Midbrain (tissue), 1 donor: ENCODE measurements at places on chromosomes 2 and 18.
A peak's percentile ranks its signal among the peaks of the same experiment; 100 is the strongest.

DNA sequence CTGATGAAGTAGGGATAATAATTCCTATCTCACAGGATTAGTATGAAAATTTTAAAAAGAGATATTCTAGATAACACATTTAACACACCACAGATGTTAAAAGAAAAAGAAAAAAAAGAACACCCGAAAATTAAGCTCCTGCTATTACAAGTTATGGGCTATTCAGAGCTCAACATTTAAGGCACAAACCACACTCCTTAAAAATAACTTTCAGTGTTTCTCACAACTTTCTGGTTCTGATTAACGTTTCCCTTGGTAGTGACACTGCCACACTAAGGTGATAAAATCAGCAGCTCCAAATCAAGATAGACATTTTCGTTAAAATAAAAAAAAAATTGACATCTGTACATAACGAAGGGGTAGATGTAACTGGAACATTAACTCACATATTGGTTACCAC, 26.9 kb downstream of the ACVR1C start:
- no peak for DNase-seq

- DNase-seq: no peak
Measured at GRCh38 chr2:133802409-133803039, 234.3 kb upstream of the NCKAP5 start.

DNA sequence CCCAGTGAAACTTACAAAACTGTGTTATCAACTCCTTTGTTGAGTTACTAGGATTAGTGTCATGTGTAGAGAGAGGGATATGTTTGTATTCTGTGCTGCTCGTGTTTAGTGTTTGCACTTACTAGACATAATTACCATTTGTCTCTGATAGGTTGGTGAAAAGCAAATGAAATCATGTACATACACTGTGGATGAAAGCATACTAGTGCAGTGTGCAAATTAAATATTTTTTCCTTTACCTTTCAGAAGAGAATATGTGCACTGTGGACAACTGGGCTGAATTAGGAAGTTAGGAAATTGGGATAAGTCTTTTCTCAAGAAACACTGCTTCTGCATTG, 1.2 kb downstream of the KIAA1328 start:
- DNase-seq: no peak

- DNase-seq: no peak
Measured at GRCh38 chr2:85085563-85085962, 47.6 kb upstream of the TCF7L1 start.

DNA sequence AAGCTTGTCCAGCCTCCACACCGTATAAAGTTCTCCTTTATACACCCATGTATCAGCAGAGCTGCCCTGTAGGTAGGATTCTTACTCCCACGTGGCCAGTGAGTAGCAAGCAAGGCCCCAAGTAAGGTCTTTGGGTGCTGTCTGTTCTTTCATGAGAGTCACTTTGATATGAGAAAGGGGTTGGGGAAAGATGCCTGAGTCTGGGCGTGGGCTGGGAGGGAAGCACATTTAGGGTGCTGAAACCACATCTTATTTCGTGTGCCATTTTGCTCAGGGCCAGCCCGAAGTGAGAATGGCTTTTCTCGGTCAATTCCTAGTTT, 436 bp upstream of the ITPRIPL1 start:
- DNase-seq: no peak

- DNase-seq: peak; percentile 77
Measured at GRCh38 chr2:20447437-20448245, 767 bp downstream of the RHOB start.

GRCh38 chr18:56899660-56900059, 247.2 kb upstream of the BOD1L2 start:
- no peak for DNase-seq

DNA sequence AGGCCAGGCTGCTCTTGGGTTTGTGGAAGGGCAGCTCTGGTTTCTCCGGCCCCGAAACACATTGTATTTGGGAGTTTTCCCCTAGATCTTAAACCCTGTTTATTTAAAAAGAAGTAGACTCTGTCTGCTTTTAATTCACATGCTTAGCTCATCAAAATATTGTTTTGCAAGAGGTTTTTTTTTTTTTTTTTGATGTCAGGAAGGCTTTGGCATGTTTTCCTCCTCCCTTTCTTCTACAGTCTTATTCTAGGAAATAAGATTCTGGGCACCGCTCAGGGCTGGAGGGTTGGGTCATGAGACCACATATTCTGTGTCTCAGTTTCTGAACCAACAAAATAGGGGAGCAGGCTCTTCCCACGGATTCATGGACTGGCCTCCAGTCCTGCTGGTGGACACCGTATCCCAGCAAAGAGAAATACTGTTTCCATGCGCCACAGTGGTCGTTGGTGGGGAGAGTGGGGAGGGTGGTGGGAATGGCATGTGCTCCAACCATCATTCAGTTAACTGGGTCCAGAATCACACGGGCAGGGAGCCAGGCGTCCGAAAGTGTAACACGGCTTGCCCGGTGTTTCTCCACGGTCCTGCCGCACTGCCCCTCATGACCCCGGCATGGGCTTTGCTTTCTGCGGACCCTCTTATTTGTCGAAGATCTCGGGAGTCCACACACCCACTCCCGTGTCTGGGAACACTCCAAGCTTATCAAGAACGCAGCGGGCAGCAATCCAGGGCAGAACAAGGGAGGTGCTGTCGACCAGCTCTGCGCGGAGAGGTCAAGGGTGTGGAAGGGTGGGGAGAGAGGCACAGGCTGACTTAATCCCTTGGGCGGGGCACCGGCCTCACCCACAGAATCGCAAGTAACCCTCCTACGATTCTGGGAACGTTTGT, 176.7 kb downstream of the GLI2 start:
- peak; percentile 36 for DNase-seq

GRCh38 chr2:10267551-10268465, 34.9 kb upstream of the HPCAL1 start:
- no peak for DNase-seq

- peak; percentile 81 for DNase-seq
Measured at GRCh38 chr2:102848366-102848839, 86.6 kb downstream of the TMEM182 start.

DNA sequence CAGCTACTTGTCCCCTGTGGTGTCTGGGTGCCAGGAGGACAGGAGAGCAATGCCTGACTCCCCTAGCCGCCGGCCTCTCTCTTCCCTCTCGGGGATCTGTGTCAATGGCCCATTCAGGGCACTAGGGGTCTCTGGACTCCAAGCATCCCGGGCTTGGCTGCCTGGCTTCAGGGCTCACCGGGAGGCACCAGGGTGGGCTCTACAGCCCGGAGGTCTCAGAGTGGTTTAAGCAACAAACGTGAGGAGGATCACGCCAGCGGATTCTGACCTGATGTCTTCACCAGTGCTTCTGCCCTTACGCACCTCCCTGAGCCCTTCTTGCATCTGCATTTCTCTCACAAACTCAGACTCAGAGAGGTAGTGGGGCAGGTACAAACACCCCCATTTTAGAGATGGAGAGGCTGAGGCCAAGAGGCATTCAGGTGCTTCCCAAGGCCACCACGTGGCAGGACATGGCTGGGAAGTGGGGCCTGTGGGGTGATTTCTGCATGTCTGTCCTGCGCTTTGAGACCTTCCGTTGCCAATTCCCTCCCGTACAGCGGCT, 243.0 kb downstream of the CELF4 start:
- no peak for DNase-seq

GRCh38 chr2:50125246-50125645, 906.7 kb downstream of the NRXN1 start:
- DNase-seq: no peak

GRCh38 chr2:209472112-209472832, 48.4 kb downstream of the MAP2 start:
- DNase-seq: no peak

- no peak for DNase-seq
Measured at GRCh38 chr2:198905881-198906612, 551.7 kb downstream of the SATB2 start.
